ENCODE measurements at places on chromosomes 2 and 18. TPM values are rescaled to one million over a fixed set of nuclear protein-coding genes. Genes with fewer than 3 reads are reported as not detected.

The ATIC gene
- total RNA-seq = 17.7 TPM

The HOXD3 gene
- total RNA-seq = 2.1 TPM

The TNP1 gene
- total RNA-seq = not detected

The DYNAP gene
- not detected for total RNA-seq

The TPGS2 gene
- total RNA-seq = 98.8 TPM

The KLHL30 gene
- under 0.01 TPM for total RNA-seq

The HAAO gene
- 0.72 TPM for total RNA-seq

The TMX3 gene
- total RNA-seq = 94.5 TPM

The MC2R gene
- total RNA-seq = not detected

All from osteoblast (primary cell).